ENCODE measurements at places on chromosomes 2 and 18.

DNA sequence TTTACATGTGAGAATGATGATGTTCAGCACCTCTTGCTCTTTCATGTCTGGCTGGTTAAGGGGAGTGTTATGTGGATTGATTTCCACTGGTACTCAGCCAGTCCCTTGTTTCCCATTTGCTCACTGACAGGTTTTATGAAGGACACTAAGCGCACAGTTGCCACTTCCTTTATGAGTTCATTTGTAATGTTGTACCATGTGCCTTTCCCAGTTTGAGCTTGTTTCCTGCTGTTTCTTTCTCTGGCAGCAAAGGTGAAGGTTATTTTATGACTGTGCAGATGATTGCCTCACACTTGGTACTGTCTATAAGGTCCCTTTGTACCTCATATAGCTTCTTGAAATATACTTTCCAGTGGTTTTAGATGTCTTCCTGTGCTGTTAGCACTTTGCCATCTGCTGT is 1700.5 kb upstream of the TMEFF2 start:
- DNase-seq = no peak

GRCh38 chr18:60936101-60936500 is 397.1 kb upstream of the CDH20 start:
- no peak for DNase-seq

DNA sequence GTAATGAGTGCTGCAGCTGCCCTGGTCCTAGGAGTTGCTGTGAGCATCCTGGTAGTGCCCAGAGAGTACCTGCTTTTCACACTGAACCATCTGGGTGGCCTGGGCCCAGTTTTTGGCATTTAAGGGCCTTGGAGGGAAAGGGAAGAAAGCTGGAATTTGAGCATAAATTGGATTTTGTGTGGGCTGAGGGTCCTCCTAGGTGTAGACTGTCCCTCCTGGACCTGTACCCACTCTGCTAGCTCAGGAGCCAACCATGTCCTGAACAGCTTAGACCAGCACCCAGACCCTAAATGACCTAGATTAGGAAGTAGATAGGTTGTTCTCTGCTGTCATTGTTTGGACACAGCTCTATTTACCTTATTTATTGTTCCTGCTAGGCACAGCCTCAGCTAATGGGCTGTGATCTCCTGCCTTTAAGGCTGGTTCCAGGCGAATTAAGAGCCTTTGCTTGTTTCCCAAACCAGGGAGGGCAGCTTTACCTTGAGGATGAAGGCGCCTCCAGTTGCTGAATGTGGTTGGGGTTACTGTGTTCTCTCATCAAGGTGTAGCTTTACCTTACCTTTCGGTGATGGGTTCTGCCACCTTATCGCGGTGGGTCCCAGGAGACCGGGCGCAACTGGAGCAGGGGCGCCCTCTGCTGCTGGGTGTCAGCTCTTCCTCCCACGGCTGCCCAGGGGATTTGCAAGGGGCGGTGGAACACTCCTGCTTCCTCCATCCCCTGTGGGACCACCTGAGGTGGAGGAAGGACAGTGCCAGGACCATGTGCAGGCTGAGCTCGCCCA is 34.4 kb downstream of the ITGA6 start:
- DNase-seq = peak; percentile 19

DNA sequence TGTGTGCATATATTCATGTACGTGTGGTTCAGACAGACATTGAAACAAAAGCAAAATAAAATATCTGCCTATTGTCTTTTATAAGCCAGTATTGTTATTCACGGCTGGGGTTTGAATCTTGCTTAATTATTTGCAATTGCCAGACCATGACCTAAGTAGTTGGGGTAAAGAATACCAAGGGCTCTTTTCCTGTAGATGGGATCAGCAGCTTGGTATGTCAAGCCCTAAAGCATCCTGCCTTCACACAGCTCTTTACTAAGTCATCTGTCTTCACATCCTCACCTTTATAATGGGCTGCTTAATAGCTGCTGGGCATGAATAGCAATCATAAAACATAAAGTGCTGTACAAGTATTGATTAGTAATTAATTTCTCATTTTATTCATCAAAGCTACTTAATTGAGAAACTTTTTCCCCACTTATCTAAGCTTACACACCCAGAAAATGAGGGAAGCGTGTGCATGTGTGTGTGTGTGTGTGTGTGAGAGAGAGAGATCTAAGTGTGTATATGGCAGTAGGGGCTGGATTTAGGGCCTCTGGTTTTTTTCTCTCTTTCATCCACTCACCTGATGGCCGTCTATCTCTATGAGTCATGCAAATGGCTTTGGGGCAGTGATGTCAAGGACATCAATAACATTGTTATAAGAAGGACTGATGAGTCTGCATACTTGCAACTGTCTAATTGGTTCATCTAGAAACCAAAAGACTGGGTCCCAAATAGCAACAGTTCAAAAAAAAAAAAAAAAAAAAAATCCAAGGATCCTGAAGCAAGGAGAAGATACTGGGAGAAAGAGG is 244.1 kb upstream of the TNP1 start:
- DNase-seq = no peak

- DNase-seq = no peak
Measured at GRCh38 chr18:37661478-37661877, 95.9 kb upstream of the CELF4 start.

GRCh38 chr2:19753314-19753713 is 148.5 kb downstream of the TTC32 start:
- DNase-seq = no peak

DNA sequence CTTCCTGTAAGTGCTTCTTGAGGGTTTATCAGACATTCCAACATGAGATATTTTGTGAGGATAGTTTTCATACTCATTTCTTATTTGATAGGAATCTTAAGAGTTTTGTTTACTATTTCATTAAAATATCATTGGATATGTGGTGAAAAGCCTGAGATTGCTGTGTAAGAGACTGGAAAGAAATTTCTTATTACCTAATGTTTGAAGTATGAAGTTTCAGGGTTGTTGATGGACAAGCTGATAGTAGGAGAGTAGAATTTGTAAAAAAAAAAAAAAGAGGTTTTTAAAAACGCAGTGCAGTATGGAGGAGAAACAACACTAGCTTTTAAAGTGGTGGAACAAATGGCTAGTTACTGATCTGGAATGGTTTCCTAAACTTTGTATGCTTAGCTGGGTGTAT is 7.7 kb downstream of the EPB41L5 start:
- DNase-seq = no peak

DNA sequence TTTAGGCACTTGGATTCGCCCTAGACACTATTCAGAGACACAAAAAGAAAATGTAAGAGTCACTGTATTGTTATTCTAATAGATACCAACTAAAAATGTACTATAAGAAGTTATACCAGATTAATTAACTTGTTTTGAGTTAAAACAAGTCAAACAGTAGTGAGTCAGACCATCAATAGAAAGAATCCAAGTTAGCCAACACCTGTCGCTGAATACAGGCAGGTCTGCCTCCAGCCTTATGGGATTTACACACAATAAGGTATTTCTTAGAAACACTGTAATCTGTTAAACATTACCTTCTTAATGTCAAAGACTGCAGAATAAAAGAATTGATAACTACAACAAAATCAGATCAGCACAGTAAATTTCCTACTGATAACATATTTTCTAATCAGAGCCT is 181.4 kb downstream of the DYM start:
- no peak for DNase-seq

DNA sequence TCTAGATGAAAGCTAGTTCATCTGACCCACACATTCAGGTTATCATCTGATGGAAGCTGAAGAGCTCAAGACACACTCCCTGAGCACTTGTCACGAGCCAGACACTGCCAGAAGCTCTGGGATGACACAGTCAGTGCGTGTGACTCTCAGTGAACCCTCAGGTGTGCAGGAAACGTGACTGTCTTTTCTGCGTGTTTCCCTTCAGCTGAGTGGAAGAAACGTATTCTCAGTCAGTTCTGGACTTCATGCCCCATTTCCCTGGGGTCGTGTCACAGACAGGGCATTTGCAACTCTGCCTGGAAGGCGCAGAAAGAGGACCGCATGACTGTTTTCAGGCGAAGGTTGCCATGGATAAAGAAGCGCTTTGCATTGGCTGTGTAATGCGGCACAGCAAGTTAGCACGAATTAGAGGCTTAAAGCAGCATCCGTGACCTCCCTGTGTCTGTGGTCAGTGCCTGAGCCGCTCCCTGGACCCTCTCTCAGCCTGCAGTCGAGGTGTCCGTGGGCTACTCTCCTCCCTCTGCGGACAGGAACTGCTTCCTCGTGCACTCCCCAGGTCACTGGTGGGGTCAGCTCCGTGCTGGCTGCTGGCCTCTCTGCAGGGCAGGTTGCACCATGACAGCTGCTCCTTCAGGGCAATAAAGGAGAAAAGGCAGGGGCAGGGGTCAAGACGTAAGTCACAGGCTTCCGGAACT is 3.3 kb upstream of the ALLC start:
- DNase-seq = no peak

GRCh38 chr2:177767768-177768167 is 304.8 kb downstream of the PDE11A start:
- DNase-seq = no peak

DNA sequence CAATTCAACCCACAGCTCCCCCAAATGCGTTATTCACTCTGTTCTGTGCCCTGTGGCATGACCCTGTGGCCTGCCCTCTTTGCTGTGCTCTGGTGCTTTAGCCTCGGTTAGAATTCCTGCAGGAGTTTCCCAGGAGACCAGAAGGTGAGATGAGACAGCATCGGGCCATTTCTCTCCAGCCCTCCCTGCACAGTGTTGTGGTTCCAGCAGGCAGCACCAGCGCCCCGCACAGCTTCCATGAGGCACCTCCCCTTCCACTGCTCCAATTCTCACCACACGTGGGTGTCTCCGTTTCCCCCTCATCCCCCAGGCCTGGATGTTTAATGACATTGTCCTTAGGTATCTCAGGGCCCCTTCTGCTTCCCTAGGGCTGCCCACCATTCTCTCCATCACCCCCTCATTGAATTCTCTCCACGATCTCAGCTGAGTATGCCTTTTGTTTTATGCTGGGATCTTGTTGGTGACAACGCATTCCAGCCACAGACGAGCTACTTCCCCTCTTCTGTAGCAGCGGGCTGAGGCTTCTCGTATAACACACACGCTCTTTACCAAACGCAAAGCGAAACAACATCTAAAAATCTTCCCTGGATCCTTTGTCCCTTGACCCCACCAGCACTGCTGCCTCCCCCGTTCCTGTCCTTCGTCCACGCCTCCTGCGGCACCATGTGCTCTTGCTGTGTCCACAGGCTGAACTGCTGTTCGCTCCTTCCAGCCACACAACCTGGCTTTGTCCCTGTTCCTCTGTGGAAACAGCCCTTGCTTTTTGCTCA is 35.1 kb downstream of the ACKR3 start:
- DNase-seq = no peak

DNA sequence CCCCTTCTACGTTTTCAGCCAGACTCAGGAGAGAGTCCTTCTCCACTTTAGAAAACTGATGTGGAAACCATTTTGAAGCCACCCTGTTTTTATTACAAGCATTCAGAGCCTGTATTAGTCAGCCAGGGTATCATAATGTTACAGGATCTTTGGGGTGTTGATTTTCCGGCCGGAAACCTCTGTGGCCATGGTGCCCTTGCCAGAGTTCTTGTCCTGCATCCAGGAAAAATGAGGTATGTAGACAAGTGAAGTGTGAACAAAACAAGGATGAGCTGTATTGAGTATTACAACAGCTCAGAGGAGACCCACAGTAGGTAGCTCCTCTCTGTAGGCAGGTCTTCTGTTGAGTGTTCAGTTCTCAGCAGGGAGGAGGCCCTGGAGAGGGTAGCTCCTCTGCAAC is 241.0 kb upstream of the COPS8 start:
- DNase-seq = no peak

DNA sequence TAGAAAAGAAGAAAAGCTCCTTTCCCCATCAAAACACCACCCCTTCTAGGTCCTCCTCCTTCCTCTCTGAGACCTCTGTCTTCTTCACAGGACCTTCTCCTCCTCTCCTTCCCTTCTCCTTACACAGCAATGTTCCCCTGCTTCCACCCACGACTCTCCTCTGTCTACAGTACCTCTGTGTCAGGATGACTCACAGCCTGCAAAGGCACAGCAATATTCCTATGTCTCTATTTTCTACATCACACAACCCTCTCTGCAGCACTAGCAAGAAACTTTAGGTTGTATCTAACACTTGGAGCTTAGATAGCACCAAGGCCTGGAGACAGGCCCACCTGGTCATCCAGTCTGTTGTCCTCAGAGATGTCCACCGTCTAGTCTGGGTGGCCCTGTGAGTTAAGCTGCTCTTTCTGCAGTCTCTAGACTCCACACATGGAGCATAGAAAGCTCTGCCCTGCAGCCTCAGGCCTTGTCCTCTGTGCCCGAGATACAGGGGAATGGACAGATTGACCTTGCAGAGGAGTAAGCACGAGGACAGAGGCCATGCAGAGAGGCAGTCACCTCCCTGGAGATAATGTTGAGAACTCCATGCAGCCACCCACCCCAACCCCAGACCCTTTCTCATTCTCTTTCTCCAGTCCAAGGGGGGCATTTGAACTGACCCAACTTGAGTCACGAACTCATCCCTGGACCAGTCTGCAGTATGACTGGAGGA is 212.0 kb downstream of the TNS1 start:
- no peak for DNase-seq

- no peak for DNase-seq
Measured at GRCh38 chr2:204706939-204707338, 161.7 kb downstream of the PARD3B start.

DNA sequence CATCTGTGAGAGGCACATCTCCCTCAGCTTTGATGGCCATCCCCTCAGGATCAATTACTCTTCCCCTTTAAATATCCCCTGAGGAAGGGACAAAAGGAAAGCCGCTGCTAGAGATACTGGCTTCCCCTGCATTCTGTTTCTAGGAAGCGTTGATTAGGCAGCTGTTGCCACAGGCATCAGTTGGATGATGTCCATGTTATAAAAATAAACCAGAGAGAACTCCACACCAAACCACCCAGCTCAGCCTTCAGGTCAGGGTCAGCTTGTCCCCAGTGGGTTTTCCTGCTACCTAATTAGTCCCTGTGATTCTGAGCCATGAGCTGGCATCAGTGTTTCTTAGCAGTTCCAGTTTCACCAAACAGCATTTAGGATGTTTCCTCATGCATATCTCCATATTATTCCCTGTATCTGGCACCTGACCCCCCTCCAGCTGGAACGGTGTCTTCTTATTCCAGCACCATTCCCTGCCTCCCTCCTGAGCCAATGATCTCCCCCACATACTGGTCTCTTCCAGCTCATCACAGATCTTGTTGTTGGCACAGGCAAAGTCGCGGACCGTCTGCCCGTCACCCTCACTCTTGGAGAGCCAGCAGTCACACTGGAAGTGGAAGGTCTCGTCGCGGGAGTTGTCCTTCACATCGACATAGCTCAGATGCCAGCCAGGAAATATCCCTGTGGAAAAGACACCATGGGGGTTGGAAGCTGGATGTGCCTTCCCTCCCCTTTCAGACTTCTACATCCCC is 168.4 kb downstream of the LOXHD1 start:
- DNase-seq = no peak

DNA sequence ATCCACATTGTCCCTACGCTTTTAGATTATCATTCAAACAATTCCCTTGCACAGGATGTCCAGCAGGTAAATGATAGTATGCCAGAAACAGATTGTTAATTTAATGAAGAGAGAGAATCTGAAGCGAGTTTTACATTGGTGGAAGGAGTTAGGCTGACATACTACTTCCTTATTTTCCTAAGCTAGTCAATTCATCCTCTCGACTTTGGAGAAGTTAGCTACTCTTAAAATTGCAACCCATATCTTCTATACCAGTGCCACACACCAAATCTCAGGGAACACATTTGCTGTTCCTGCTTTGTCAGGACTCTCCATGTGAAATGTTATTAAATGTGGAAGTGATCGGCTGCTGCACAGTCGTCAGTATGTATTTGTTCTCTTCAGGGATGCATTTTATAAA is 249.2 kb downstream of the NAPG start:
- no peak for DNase-seq
